Renal pelvis (tissue), 12 donors: ENCODE measurements at places on chromosomes 13 and 19.
A peak's percentile ranks its signal among the peaks of the same experiment; 100 is the strongest.

DNA sequence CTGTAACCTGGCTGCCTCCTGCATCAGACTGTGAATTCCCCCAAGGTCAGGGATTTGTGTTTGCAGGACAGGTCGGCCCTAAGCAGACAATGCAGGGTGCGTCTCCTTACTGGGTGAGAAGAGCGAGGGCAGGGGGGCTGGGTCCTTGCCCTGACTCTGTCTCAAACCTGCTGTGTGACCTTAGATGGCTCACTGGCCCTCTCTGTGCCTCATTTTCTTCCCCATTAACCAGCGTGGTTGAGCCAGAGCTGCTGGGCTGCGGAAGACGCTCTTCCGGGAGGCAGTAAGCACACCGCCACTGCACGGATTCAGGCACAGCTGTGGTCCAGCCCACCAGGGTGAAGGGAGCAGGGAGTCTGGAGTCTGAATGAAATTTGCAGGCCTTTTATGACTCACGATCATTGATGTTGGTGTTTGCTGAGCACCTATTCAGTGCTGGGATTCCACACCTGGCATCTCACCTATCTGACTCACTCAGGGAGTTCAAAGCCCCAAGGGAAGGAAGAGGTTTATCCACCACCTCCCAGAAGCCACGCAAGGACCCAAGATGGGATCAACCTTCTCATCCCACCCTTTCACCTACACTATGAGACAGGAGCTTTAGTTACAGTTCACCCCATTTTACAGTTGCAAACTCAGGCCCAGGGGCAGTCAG, 2.5 kb downstream of the AKT1S1 start:
- no peak for DNase-seq

DNA sequence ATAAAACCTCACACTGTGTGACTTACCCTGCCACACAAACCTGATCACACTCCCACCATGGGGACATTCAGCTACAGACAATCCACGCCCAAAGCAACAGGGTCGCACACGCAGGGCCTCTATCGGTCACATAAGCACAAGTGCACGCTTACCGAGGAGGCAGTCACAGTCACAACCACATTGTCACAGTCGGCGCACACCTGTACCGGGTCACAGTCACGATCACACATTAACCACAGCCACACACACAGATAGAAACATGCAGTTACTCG, 579 bp downstream of the ZNF566 start:
- DNase-seq, result peak; percentile 14

DNA sequence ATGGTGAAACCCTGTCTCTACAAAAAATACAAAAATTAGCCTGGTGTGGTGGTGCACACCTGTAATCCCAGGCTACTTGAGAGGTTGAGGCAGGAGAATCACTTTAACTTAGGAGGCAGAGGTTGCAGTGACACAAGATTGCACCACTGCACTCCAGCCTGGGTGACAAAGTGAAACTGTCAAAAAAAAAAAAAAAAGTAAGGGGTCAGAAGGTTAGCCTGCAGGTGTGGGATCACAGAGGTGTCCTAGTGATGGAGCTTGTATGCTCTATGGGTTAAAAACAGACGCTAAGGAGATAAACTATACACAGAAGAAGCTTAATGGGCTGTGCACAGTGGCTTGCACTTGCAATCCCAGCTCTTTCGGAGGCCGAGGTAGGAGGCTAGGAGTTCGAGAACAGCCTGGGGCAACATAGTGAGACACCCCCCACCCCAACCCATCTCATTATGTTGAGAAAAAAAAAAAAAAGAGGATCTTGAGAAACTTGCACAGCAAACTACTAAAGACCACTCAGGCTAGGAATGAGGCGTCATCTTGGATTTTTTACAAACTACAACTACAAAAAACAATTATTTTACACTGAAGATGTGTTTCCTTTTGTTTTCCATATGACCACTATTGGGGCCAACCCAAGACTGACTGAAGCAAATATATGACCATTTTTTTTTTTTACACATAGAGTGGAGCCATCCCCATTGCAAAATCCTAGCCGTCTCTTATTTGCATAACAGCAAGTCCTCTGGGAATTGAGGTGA, 7.9 kb downstream of the FOSB start:
- no peak for DNase-seq

DNA sequence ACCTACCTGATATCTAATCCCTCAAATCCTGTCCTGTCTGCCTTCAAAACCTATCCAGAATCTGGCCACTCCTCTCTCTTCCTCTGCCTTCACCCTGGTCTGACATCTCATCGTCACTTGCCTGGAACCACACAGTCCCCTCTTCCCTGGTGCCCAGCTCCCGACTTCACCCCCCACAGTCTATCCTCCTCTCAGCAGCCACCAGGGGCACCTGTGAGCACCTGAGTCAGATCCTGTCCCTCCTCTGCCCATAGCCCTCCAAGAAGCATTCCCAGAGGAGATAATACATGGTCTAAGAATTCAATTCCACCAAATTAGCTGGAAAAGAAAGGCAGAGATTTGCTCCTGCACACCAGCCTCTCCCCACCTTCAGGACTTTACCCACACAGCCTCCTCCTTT, 48.9 kb downstream of the ZNRF4 start:
- DNase-seq, result no peak
